Mucosa of gallbladder (tissue), 1 donor: ENCODE measurements at places on chromosomes 4 and X.

- no peak for DNase-seq
These were observed 10.9 kb upstream of the GRPR start for GRCh38 chrX:16112428-16112827.

DNA sequence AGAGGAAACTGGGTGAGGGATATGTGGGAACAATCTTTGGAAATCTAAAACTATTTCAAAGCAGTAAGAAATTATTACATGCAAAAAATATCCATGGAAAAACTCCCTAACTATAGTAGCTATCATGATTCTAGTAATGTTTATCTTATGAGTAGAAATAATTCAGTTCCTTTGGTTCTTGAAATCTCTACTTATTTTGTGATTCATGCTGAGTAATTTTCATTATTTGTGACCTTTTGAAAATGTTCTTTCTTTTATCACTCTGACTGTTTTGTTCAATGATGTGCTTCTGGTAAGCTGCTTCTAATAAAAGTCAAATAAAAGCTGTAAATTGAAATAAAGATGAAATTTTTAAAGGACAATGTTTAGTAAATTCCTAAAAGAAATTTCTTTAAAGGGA, 40.4 kb upstream of the MAGEB10 start:
- DNase-seq: no peak

GRCh38 chr4:76984788-76985211, 35.2 kb downstream of the SEPTIN11 start:
- peak; percentile 65 for DNase-seq

GRCh38 chr4:80035336-80035735, 37.7 kb downstream of the ANTXR2 start:
- peak; percentile 67 for DNase-seq

DNA sequence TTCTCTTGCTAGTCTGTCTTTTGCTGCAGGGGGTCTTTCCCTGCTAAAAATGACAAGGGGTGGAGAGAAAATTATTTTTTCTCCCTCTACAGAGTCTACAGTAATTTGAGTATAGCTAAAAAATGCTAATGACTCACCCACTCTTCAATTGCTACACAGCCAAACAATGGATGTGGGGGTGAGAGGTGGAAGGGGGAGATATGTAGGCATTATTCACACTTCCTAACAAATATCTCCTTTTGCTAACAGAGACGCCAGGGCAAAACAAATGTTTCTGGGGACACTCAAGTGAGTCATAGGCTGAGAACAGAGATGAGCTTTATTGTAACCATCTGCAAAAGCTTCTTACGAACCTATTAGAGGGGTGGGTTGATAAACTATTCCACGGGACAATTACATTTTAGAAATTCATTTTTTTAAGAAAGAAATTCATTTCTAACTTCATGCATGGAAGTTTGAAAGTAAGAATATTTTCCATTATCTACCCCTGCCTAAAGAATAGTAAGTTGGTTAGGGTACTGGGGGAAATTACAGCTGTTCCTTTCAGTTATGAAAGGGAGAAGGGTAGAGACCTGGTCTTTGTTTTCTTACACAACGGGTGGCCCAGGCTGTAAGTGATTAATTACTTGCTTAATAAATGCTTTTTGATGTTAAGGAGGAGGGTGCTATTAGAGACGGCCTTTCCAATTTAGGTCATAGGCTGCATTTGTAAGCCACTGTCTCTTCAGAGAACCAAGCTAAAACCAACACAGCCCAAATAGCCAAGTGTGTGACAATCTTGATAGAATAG, 12.8 kb downstream of the SCD5 start:
- no peak for DNase-seq

GRCh38 chr4:13892739-13893105, 265.2 kb upstream of the BOD1L1 start:
- no peak for DNase-seq

GRCh38 chrX:53716328-53717088, 30.0 kb upstream of the HUWE1 start:
- no peak for DNase-seq

- no peak for DNase-seq
These were observed 473 bp upstream of the TKTL2 start for GRCh38 chr4:163474027-163474426.

- DNase-seq: peak; percentile 41
These were observed 40.0 kb upstream of the IRF2 start for GRCh38 chr4:184514121-184514988.

GRCh38 chr4:26490111-26490959, at the start of gene CCKAR:
TSS of gene CCKAR (minus strand) at chr4:26490484. CDS start at chr4:26490267, 217 bp downstream.
- no peak for DNase-seq

DNA sequence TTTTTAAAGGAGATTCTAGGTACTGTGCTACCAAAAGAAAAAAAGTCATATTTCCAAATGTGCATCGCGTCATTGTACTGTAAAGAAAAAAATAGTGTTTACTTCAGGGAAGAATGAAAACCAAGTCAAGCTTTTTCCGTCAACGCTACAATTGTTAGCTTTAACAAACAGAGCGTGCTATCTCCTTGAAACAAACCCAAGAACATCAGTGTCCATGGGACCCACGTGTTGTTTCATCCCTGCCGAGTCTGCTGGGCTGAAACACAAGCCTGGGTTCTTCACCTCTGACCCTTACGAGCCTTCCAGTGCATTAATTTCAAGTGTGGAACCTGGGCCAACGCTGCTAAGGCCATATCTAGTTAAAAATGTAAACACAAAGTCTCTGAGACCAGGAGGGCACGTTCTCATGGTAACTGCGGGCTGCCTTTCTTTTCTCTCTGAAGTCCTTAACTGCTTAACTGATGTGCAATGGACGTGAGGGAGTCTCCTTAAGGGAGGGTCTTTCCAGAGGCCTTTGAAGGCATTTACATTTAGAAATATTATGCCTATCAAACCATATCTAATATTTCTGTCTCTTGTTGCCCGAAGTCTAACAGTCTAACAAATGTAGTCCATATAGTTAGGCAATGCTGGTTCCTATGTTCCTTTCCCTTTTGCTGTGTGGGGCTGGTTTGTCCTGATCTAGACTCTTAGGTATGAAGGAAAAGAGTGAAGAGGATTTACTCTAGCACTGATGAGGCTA, 36.3 kb downstream of the ING2 start:
- no peak for DNase-seq

DNA sequence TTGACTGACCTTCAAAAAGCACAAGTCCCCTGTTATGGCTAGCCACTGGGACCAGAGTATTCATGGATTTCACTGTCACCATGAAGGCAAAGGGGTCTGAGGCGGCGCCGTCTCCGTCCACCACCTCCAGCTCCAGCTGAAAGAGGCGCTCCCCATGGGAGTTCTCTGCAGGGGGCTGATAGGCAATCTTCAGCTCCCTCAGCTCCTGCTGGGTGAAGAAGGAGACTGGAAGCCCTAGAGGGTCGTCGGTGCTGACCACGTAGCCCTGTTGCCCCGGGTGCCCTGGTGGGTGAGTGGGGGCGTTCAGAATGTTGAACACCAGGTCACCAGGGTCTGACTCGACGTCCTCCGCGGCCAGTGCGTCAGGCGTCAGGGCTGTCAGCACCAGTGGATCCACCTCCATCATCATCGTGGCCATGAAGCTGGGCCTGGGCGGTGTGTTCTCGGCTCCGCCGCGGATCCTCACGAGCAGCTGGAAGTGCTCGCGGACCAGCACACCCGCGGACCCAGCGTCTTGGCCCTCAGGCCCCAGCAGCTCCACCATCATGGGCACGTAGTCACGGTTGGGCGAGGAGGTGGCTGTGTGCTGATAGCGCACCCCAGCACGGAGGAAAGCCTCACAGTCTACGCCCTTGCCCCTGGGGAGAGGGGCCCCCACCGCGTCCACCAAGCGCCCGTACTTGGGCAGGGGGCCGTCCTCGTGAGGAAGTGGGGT, 987 bp downstream of the FREM3 start:
- DNase-seq: no peak

DNA sequence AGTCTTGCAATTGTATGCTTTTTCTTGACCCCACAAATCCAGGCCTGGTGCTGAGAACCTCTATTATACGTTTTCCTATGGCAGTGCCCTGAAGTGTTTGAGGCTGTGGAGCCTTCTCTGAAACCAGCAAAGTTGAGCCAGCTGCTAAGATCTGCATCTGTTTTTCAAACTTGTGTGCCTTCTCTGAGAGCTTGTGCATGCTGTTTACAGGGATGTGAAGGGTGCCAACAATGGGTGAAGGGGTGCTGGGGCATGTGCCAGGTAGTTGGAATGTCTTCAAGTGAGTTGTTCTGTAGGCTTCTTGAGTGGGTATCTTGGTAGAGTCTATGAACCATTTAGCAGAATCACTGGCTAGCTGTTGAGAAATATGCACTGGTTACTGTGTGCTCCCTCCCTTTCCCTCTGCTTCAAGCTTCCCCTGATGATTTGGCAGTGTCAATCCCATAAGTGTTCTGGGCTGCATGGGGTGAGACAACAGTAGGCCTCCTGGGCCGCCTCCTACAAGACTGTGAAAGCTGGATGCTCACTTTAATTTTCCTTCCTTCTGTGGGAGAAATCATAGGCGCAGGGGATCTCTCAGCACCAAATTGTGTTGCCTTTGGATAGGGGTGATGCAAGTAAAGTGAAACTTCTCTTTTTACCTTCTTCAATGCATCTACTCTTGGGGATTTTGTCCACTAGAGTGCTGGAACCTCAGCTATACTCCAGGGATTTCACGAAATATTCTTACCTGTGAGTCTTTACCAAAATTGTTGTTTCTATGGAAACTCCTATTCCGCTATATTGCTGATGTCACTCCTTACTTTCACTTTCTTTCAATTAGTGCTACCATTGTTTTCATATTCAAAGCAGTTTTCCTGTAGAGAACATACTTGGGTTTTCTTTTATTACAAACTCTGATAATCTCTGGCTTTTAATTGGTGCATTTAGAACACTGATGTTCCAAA, 30.0 kb downstream of the ITM2A start:
- no peak for DNase-seq

GRCh38 chr4:39050590-39050989, 11.4 kb upstream of the KLHL5 start:
- no peak for DNase-seq

GRCh38 chrX:133674726-133675470, 259.6 kb upstream of the GPC4 start:
- peak; percentile 23 for DNase-seq

- no peak for DNase-seq
These were observed 3.1 kb upstream of the MSX1 start for GRCh38 chr4:4856071-4857000.

GRCh38 chr4:101914761-101915160, 124.2 kb downstream of the BANK1 start:
- DNase-seq: no peak

GRCh38 chrX:97563531-97564133, 679.9 kb downstream of the RPA4 start:
- peak; percentile 36 for DNase-seq

- peak; percentile 36 for DNase-seq
These were observed 243.1 kb upstream of the ANXA3 start for GRCh38 chr4:78308517-78308916.

- DNase-seq: no peak
These were observed 10.6 kb downstream of the UGT2B4 start for GRCh38 chr4:69485130-69485529.

- no peak for DNase-seq
These were observed 34.6 kb upstream of the DIAPH2 start for GRCh38 chrX:96650023-96650422.

DNA sequence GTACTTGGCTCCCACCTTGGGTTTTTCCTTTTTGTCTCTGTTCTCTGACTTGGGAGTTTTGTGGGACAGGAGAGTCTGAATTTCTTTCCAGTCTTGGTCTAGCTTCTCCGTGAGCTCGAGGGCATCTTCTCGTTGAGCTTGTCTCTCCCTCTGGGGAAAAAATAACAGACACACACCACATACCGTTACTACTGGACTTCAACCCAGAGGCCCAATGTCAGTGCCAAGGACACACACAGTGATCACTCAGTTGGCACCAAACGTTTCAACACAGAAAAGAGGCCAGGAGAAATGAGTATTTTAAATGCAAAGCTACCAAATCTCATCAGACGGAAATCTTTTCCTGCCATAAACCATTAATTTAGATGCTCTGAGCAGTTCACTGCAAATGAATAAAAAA, 9.7 kb downstream of the NOP14 start:
- DNase-seq: no peak

GRCh38 chr4:121707344-121707743, 10.6 kb upstream of the ANXA5 start:
- no peak for DNase-seq

GRCh38 chrX:48648336-48648751, 35.3 kb upstream of the WAS start:
- DNase-seq: peak; percentile 38

GRCh38 chr4:120682981-120683380, 239.5 kb downstream of the PRDM5 start:
- DNase-seq: no peak

DNA sequence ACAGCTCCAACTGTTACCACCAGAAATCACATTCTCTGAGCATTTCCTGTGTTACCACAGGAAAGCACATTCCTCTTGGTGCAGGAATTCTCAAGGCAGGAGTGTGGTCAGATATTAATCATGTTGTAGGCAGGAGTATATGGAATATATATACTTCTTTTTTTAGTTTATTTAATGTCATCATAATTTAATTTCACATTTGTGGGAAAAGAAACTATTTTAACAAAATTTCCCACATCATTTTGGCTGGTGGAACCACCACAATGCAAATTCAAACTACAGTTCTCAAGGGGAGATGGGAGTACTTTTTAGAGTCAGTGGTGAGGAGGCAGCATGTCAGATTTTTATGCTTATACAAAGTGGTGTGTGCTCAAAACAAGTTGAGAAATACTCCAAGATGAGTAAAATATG, 139.0 kb downstream of the ATP10D start:
- no peak for DNase-seq
